SK-N-SH treated with all-trans-retinoic acid at 6 μM for 48 hours (cell line): ENCODE measurements at places on chromosomes 12 and 14.

DNA sequence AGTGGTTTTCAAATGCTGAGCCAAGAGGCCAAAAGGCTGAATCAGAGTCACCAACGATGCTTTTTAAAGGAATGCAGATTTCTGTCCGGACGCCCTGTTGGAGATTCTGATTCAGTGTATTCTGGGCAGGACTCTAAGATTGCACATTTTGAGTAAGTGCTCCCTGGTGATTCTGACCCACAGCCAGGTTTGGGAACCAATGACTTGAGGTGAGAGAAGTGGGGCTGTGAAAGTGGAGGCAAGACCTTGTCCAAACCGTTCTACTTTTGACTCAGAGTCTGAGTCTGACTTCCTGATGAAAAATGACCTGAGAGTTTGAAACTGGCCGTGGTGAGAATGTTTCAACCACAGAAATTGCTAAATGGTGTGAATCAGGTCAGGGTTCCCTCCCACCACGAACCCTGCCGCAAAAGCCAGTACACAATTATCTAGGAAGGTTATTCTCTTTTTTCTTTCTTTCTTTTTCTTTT is 90.2 kb downstream of the NTN4 start:
- no peak for ATAC-seq

DNA sequence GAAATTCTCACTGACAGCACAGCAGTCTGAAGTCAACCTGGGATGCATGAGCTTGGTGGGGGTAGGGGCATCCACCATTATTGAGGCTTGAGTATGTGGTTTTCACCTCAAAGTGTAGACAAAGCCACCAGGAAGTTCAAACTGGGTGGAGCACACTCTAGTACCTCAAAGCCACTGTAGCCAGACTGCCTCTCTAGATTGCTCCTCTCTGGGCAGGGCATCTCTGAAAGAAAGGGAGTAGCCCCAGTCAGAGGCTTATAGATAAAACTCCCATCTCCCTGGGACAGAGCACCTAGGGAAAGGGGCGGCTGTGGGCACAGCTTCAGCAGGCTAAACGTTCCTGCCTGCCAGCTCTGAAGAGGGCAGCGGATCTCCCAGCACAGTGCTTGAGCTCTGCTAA is 143.0 kb downstream of the KITLG start:
- no peak for ATAC-seq

DNA sequence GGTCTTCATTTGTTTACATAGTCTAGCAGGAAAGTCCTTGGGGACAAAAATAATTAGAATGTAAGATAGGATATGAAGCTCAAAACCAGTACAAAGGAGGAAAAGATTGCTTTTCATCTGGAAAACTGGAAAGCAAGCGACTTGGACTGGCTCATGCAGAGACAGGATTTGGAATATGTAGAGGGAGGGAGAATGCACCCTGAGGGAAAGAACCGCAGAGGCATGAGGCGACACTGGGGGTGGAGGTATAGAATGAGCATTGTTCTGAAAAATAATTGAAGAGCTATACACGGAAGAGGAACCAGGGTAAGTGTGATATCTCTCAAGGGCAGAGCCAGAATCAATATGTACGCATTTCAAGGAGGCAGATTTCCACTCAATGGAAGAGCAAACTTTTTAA is 85.5 kb downstream of the PLEKHG3 start:
- ATAC-seq, result no peak

GRCh38 chr12:112924986-112925385 is 13.3 kb upstream of the OAS3 start:
- no peak for ATAC-seq

DNA sequence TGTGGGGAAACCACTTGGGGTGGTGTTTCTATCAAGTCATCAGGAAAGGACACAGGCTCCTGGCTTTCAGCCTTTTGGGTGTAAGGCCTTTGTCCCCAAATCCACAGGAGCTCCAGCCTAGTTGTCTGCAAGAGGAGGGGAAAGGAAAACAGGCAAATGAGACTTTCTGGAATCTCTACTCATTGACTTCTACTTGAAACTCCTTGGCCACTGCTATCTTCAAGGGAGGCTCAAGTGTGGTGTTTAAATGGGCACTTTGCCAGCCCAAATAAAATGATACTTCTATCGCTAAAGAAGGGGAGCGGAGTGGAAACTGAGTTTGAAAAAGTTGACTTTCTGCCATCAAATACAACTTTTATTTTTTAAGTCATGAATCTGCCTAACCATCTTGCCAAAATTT is 445.9 kb upstream of the RGS6 start:
- no peak for ATAC-seq

GRCh38 chr12:43863770-43864366 is 28.0 kb downstream of the TMEM117 start:
- ATAC-seq, result no peak
